Left cardiac atrium (tissue), 4 donors: ENCODE measurements at places on chromosomes 7 and 10. TPM values are rescaled to one million over a fixed set of nuclear protein-coding genes. Genes with fewer than 3 reads are reported as not detected.

Gene FGFR2
- 6.1 TPM for total RNA-seq

Gene CLCN1
- not detected for total RNA-seq

GRCh38 chr7:27204851-27205322, 5.0 kb upstream of the HOXA13 start:
- DNase-seq = no peak

DNA sequence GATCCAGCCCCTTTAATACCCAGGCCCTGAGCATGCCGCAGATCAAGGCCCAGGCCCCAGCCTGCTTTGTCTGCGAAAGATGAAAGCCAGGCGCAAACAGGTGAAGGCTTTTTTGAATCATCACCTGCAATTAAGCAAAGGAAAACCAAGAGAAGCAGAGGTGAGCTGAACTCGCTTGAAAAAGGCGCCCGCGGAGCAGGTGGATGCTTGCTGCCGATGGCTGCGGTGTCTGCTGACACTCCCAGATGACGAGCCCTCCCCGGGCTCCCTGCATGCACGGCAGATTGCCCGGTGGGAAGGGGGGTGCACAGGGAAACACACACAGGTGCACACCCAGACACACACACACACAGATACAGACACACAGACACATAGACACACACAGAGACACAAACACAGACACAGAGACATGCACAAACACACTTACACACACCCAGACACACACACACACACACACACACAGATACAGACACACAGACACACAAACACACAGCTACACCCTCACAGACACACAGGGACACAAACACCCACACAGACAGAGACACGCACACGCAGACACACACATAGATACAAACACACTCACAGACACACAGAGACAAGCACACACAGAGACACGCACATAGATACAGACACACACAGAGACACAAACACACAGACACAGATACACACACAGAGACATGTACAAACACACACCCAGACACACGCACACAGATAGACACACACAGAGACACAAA, 142.6 kb upstream of the RNF32 start:
- no peak for DNase-seq

GRCh38 chr7:91431601-91432000, 167.4 kb downstream of the FZD1 start:
- DNase-seq = no peak

Gene IRF5
- 5.6 TPM for total RNA-seq

DNA sequence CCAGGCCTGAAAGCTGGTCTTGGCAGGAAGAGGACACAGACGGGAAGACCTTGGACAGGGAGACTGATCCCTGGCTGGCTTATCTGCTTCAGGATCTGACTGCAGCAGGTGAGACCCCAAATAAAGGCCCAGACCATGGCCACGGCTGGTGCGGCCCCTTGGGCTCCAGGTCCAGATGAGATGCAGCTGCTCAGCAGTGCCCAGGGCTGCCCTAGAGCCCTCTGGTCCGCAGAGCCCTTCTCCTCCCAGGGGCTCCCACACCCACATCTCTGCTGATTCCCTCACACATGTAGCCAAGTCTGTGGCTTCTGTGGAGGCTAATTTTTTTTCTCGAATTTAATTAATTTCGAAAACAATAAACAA, 46.3 kb downstream of the VIPR2 start:
- no peak for DNase-seq

Gene AKR1C2
- 170 TPM for total RNA-seq

Gene ASZ1
- total RNA-seq = not detected

GRCh38 chr7:94228223-94228622, 166.5 kb upstream of the COL1A2 start:
- no peak for DNase-seq

DNA sequence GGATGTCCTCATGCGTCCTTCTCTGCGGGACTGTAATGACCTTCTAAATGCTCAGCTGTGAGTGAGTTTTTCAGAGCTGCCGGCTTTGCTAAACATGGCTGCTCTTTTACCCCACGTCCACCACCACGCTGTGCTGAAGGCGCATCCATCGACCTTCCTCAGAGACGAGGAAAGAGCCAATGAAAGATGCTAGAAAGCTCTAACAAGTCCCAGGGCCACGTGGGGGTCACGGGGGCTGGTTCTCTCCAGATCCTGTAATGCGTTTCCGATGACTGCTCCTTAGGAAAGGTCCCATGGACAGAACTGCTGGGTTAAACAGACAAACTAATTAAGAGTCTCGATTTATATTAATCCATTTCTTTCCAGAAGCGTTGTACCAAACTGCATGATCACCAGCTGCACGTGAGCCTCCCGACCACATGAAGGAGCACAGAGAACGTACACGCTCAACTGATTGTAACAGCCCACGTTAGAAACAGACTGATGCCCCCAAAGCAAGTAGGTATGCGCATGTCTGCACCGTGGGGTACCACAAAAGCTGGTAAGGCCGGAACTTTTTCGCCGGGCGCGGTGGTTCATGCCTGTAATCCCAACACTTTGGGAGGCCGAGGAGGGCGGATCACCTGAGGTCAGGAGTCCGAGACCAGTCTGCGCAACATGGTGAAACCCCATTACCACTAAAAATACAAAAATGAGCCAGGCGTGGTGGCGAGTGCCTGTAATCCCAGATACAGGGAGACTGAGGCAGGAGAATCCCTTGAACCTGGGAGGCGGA, 109.6 kb downstream of the TCERG1L start:
- peak; percentile 0 for DNase-seq

DNA sequence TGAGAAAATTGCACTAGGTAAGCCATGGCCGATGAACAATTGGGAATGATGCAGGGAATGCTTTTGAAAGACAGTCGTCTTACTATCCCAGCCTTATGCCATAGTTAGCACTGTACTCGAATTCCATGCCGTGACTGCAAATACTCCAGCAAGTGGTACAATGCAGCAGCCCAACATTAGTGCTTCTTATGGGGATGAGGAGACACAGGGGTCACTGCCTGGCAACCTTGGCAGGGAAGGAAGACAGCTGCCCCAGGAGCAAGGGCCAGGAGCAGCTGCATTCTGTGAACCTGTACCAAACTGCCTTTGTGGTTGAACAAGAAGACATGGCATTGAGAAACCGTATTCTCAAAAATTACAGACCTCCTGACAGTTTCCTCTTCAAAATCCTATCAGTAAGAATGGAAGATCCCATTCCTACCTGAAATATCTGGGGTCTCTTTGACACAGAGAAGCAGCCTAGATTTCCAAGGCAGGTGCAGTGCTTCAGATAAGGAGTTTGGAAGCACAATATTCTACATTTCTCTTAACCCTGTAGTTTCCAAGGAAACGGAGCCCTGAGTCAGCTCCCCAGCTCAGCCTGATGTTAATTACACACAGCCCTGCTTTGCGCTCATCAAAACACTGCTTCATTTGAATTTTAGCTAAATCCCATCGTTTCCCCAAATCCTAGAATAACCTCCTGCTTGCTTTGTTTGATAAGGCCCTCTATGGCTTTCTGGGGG, 49.0 kb upstream of the FRMD4A start:
- no peak for DNase-seq

GRCh38 chr7:100894860-100895700, 608 bp downstream of the ACHE start:
- DNase-seq = peak; percentile 68

GRCh38 chr7:106968160-106968559, 76.3 kb upstream of the PRKAR2B start:
- DNase-seq = no peak
